Spinal cord (tissue), 10 donors: ENCODE measurements at places on chromosomes 5 and 9. TPM values are rescaled to one million over a fixed set of nuclear protein-coding genes. Genes with fewer than 3 reads are reported as not detected.

- no peak for DNase-seq
- peaks cover 25% of the 10 kb centered on the region for H3K36me3 ChIP-seq
- H3K4me1 ChIP-seq: peaks cover 6% of the 10 kb centered on the region
- no peak overlapping the region for H3K4me3 ChIP-seq
Observed at GRCh38 chr5:146632620-146633322, 116.8 kb upstream of the GPR151 start.

Gene SLC36A2
- 0.06 TPM for total RNA-seq

Gene GABRA1
- total RNA-seq: 25.3 TPM

Gene NEUROG1
- 0.39 TPM for total RNA-seq

Gene ACOT12
- 2.3 TPM for total RNA-seq
